ENCODE measurements at places on chromosomes 13 and 19. TPM values are rescaled to one million over a fixed set of nuclear protein-coding genes. Genes with fewer than 3 reads are reported as not detected.

The ZNF565 gene
- total RNA-seq = 6.0 TPM

The LILRA6 gene
- total RNA-seq = not detected

The C19orf33 gene
- total RNA-seq = 3.3 TPM

The MCEMP1 gene
- not detected for total RNA-seq

The CDC37 gene
- 134 TPM for total RNA-seq

The ZNF773 gene
- 6.7 TPM for total RNA-seq

The KLHL1 gene
- not detected for total RNA-seq

The SELENOV gene
- not detected for total RNA-seq

The ASPDH gene
- 1.1 TPM for total RNA-seq

The FFAR1 gene
- not detected for total RNA-seq

The CGB8 gene
- not detected for total RNA-seq

The FPR3 gene
- not detected for total RNA-seq

The ZFP14 gene
- total RNA-seq = 5.0 TPM

The HIPK4 gene
- total RNA-seq = not detected

The NKPD1 gene
- total RNA-seq = not detected

The CGB5 gene
- total RNA-seq = not detected

The ACP4 gene
- total RNA-seq = not detected

The CLDND2 gene
- total RNA-seq = 1.1 TPM

The GADD45B gene
- 4.6 TPM for total RNA-seq

The KIR2DL4 gene
- not detected for total RNA-seq

The PAF1 gene
- total RNA-seq = 31.0 TPM

The IFNL3 gene
- total RNA-seq = not detected

The MEIOSIN gene
- not detected for total RNA-seq

The ZNF888 gene
- 10.4 TPM for total RNA-seq

The RNF113B gene
- not detected for total RNA-seq

The TNNI3 gene
- total RNA-seq = 3.7 TPM

The NECTIN2 gene
- 75.4 TPM for total RNA-seq

The CERS1 gene
- total RNA-seq = 2.3 TPM

The IGSF23 gene
- 2.3 TPM for total RNA-seq

The SLC27A5 gene
- 40.2 TPM for total RNA-seq

The BICRA gene
- total RNA-seq = 1.6 TPM

The ZNF135 gene
- total RNA-seq = not detected

The ZNF709 gene
- total RNA-seq = 3.9 TPM

The ZNF568 gene
- 1.00 TPM for total RNA-seq

The LILRB2 gene
- not detected for total RNA-seq
